ENCODE measurements at places on chromosomes 5 and 9. TPM values are rescaled to one million over a fixed set of nuclear protein-coding genes. Genes with fewer than 3 reads are reported as not detected.

The FAM81B gene
- 0.22 TPM for total RNA-seq

DNA sequence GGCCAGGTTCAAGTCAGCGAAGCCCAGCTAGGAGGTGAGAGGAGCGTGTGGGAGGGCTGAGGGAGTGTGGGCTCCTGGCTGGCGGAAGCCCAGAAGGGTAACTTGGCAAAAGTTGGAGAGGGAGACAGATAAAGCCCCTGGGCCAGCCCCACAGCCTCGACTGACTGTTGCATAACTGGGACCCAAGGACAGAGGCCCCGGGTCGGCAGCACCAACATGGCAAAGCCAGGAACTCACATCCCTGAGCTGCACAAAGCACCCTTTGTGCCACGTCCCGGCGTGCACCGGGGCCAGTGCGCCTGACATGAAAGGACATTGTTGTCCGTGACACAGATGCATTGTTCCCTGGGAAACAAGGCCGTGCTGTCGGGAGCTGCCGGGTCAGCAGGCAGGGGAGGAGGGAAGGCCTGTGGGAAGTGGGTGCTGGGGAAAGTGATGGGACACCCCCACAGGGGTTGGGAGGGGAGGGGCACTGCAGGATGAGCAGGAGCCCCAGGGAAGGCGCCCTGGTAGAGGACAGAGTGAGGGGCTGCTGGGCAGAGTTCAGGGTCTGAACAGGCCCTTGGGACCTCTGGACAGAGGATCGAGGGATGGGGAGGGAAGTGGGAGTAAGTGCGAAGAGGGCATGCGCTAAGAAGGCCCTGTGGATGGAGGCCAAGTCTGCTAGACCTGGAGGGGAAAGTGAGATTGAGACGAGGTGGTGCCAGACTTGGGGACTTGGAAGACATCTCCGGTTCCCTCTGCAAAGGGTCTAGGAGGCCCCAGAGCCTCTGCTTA is 13.0 kb upstream of the DPM2 start:
- DNase-seq, result peak; percentile 72

DNA sequence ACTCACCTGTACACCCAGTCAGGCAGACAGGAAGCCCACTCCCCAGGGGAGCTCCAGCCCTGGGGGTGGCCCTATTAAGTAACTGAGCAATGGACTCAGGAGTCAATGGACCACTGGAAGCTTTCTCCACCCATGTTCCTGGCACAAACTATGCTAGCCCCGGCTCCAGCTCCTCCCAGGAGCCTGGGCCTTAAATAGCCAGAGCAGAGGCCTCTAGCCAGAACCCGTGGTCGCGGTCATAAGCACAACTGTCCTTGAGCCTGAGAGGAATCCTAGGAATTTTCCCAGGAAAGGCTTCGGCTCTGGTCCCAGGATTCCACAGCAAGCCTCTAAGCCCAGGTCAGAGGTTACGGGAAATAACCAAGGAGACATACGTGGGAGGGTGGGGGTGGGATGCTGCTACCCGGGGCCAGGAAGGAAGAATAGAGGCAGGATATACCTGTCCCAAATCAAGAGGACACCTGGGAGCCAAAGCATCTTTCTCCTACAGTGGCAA is 5.5 kb downstream of the SEPTIN8 start:
- DNase-seq, result peak; percentile 48

DNA sequence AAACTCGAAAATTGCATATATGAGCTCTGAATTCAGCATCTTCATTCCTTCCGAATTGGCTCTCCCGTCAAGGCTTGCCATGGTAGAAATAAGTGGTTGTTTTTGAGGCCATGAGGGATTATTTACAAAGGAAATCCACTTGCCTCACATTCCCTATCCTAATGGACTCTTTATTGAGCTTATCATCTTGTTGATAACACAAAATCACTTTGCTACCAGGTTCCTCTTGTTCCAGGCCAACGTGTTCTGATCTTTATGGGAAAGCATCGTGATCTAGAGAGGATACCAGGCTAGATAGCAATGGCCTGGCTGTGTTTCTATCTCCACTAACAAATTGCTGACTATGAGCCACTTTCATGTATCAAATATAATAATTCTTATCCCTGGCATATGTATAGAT is 811.7 kb downstream of the TLR4 start:
- no peak for DNase-seq

The ALDH1A1 gene
- total RNA-seq, result 1,079 TPM

The PCSK1 gene
- under 0.01 TPM for total RNA-seq

The PCDHB13 gene
- 2.6 TPM for total RNA-seq

The ZNF474 gene
- total RNA-seq, result not detected

The CCDC192 gene
- not detected for total RNA-seq
